NCI-H1417 (cell line): ENCODE measurements at places on chromosomes 2 and 18.

DNA sequence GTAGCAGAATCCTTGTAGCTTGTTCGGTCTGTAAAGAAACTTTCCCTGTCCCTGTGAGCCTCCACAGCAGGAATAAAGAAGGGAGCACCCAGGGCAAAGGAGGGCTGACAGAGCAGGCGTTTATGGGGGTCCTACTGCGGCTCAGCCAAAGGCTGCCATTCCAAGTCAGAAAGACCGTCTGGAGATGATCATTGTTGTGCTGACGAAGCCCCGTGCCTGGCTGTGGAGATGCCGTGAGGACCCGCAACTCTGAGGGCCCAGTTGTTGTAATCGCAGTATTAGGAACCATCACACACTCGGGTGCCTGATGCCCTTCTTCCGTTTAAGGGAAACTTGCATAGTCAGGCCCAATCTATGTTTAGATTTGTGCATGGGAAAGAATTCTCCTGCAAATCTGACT, 16.9 kb upstream of the VWA3B start:
- no peak for DNase-seq

DNA sequence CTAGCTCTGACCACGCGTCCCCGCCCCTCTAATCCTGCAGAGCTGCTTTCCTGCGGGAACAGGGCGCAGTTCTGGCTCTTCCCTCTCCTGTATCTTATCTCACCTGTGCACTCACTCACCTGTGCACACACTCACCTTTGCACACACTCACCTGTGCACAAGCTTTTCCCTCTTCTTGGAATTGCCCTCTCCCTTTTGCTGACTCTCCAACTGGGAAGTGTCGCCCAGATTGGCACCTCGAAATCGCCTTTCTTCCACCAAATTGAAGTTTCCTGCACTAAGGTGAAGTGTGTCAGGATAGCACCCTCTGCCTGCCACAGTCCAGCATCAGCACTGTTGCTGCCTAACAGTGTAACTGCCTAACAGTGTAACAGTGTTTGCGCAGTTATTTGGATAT, 566 bp upstream of the CMPK2 start:
- DNase-seq: peak; percentile 76

GRCh38 chr2:218434456-218434855, 15.5 kb downstream of the VIL1 start:
- DNase-seq: no peak

- no peak for DNase-seq
These were observed 9.3 kb downstream of the MAL start for GRCh38 chr2:95034818-95035217.
